ENCODE measurements at places on chromosomes 1 and 21. TPM values are rescaled to one million over a fixed set of nuclear protein-coding genes. Genes with fewer than 3 reads are reported as not detected.

Gene GPR52
- polyA plus RNA-seq = not detected

Gene PRPF38A
- 25.2 TPM for polyA plus RNA-seq

Gene SIKE1
- 15.2 TPM for polyA plus RNA-seq

Gene AGBL4
- polyA plus RNA-seq = not detected

Gene FCRL1
- 0.16 TPM for polyA plus RNA-seq

Gene UROD
- 115 TPM for polyA plus RNA-seq

Gene SNRPE
- 86.4 TPM for polyA plus RNA-seq

Gene NOS1AP
- polyA plus RNA-seq = not detected

Gene ST7L
- 10.0 TPM for polyA plus RNA-seq
